GM04503 (cell line): ENCODE measurements at places on chromosomes 6 and 20.

DNA sequence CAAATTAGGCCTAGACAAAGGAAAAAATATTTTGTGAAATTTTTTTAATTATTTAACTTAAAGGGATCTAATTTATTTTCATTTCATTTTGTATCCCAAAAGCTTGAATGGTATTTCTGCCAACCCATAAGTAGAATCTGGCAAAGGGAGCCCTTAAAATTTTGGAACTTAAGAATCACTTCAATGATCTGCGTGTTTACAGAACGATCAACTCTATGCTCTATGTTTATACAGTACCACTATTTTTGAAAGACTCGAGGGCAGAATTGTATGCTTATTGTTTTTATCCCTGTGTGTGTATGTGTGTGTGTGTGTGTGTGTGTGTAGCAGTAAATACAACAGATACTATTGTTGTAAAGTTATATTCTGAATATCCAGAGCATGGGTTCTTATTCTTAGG is 39.2 kb downstream of the METTL24 start:
- DNase-seq = no peak

DNA sequence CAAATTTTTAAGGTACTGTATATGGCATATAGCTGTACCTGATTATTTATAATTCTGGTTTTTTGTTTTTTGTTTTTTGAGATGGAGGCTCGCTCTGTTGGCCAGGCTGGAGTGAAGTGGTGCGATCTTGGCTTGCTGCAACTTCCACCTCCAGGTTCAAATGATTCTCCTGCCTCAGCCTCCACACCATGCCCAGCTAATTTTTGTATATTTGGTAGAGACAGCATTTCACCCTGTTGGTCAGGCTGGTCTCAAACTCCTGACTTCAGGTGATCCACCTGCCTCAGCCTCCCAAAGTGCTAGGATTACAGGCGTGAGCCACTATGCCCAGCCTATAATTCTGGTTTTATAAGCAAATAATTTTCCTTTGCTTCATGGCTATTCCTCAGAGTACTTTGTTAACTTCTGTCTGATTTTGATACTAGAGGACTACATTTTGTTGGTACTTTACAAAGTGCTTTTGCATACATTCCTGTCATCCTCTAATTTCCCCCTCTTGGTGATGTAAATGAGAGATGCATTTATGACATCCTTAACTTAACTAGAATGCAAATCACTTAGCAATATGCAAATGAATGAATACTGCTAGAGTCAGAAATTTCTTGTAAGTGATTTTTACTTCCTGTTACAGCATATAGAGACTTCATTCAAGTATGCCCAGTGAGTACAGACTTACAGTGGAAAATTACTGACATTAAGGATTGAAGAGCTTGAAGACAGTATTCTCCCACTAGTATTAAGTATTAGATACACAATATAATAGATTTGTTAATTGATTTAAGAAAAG is 35.7 kb upstream of the ARID1B start:
- no peak for DNase-seq

DNA sequence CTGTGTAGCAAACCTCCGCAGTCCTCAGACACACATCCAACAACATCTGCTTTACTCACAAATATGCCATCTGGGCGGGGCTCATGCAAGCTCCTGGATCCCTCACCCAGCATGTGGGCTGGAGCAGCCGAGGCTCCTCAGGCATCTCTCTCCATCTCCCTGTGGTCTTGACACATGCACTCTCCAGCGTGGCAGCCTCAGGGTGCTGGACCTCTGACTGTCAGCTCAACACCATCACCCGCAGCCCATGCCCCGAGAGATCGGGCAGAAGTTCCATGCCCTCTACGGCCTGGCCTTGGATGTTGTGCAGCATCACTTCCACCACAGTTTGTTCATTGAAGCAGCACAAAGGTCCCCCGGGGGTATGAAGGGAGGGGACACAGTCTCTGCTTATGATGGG is 32.6 kb upstream of the CD93 start:
- no peak for DNase-seq

GRCh38 chr6:41572613-41573012 is 26.4 kb downstream of the FOXP4 start:
- DNase-seq = no peak

DNA sequence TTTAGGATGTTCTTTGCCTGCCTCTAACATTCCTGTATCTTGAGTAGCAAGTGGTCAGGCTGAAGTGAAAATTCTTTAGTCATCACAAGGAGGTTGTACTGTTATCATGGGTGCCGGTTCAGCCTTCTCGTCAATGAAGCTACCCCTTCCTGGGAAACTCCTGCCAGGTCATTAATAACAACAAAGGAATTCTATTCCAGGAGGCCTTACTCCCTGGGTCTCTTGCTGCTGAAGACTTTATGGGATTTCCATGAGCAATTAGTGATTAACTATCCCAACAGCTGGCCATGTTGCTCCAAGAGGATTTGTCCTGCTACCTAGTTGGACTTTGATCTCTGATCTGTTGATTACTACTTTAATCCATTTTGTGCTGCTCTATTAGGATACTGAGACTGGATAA is 62.7 kb upstream of the ELOVL5 start:
- no peak for DNase-seq

DNA sequence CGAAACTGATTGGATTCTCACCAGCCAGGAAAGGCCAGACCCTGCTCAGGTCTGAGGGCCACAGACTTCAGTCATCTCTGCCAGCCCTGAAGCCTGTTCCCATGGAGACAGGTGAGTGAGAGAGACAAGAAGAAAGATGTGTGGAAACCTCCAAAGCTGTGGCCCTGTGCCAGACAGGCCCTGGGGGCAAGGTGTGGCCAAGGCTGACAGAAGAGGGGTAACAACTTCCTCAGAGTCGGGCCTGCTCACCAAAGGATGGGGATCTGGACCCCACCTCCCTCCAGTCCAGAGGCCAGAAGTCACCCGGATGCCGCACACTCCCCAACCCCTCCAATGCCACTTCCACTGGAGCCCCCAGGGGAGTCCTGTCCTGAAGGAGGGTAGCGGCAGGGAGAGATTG is 73.6 kb downstream of the MDGA1 start:
- DNase-seq = no peak

DNA sequence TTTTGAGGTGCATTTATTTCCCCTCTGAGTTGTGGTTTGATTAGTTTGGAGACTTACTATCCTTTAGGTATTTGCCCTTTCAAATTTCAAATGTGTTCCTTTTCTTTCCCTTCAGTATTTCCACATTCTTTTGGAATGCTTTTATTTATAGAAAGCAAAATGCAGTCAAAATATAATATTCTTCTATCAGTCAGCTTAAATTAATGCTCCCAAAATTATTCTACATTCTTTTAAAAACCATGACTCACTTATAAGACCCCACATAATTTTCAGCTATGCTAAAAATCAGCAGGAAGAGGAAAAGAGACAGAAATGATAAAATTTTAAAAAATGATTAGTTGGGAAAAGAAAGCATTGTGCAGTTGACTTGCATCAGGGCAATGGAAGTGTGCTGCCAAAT is 180.0 kb upstream of the SMLR1 start:
- no peak for DNase-seq

DNA sequence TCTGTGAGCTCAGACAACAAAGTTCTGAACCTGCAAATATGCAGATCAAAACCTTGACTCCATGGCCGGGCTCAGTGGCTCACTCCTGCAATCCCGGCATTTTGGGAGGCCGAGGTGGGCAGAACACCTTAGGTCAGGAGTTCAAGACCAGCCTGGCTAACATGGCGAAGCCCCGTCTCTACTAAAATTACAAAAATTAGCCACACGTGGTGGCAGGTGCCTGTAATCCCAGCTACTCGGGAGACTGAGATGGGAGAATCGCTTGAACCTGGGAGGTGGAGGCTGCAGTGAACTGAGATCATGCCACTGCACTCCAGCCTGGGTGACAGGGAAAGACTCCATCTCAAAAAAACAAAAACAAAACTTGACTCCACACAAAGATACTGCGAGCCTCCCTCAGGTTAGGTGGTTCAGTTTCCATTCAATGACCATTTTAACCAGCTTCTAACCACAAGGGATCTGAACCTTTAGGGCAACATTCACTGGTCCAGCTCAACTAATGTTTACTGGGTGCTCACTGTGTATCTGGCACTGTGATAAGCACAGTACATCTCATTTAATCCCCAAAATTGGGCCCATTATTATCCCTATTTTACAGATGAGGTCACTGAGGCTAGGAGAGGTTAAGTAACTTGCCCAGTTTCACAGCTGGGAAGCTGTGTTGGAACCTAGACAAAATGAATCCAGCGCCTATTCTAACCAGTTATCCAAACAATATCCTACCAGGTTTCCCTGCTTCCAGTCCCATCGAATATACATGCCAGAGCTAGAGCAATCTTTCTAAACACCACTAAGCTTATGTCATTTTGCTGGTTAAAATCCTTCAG is 1.8 kb downstream of the SNRPB start:
- no peak for DNase-seq

- DNase-seq = no peak
Measured at GRCh38 chr6:54722328-54722727, 124.2 kb upstream of the FAM83B start.

DNA sequence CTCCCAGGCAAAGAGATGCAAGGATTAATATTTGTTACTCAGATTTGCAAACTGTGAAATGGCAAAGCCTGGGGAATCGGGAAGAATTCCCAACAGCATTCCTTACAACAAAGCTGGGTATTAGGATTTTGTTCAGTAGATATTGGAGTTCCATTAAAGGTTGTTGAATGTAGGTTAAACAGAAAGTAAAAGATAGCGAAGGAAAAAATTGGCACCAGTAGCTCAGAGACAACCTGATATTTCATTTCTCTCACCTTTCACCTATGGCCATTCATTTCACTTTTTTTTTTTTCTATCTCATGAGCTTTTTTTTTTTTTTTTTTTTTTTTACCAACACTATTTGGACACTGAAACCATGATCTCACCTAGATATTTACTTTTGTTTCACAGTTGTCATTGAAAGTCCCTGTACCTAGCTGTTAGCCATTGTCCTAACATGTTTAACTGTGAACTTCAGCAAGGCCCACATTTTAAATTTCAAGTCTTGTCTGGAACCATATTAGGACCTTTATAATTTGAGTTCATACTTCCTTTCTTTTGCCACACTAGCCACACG is 552.5 kb downstream of the HAO1 start:
- no peak for DNase-seq

- DNase-seq = no peak
Measured at GRCh38 chr6:123233336-123233735, 237.3 kb downstream of the CLVS2 start.

DNA sequence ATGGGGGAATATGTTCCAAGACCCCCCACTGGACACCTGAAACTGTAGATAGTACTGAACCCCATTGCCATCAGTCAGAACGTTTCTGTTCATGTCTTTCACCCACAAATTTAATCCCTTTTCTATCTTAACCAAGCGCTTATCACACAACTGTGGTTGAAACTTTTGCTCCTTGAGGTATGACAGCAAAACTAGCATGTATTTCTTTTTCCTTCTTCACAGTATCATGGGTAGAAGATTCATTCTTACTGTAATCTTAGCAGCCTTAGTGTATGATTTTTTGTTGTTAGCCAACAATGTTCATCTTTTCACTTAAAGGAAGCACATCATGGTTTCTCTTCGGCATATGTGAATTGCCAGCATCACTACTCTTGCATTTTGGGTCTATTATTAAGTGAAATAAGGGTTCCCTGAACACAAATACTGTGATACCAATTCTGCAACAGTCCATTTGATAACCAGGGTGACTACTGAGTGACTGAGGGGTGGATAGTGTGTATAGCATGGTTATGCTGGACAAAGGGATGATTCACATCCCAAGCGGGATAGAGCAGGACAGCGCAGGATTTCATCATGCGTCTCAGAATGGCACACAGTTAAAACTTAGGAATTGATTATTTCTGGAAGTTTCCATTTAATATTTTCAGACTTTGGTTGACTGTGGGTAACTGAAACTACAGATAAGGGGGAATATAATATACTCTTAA is 41.8 kb downstream of the KCNS1 start:
- no peak for DNase-seq

DNA sequence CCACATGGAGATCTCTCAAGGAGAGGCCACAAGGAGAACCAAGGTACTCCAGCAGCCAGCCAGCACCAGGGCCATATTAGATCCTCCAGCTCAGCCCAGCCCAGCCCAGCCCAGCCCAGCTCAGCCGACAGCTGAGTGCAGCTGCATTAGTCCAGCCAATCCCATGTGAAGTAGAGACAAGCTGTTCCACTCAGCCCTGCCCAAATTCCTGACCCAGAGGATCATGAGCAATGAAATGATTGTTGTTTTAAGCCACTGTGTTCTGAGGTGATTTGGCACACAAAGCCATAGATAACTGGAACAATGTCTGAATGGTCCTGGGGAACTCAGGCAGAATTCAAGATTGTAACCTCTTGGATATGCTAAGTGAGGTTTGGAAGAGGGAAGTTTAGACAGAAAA is 59.5 kb upstream of the BMP2 start:
- DNase-seq = peak; percentile 37

DNA sequence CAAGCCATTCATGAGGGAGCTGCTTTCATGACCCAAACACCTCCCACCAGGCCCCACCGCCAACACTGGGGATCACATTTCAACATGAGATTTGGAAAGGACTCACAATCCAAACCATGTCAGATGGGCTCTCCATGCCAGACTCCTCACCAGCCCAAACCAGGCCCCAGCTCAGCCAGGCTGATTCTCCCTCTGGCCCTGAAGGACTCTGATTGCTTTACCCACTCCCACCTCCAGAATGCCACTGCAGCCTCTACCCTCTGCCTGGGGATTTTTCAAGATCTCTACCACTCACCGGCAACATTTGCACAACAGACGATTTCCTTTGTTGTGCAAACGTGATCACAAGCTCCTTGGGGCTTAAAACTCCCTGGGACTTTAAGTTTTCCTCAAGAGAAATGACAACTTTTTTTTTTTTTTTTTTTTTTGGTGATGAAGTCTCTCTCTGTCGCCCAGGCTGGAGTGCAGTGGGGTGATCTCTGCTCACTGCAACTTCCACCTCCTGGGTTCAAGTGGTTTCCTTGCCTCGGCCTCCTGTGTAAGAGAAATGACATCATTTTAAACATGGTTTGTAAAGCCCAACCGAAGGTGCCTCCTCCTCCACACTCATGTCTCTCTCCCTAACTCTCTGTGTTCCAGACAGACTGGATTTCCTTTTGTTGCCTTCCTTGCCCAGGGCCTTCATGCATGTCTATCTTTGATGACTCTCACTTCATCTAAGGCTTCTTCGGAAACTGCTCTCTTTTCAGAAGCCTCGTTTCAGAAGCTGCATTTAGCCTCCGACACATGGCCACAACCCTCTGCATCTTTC is 147.0 kb downstream of the CDH26 start:
- no peak for DNase-seq
